ENCODE measurements at places on chromosomes 16 and 17.

DNA sequence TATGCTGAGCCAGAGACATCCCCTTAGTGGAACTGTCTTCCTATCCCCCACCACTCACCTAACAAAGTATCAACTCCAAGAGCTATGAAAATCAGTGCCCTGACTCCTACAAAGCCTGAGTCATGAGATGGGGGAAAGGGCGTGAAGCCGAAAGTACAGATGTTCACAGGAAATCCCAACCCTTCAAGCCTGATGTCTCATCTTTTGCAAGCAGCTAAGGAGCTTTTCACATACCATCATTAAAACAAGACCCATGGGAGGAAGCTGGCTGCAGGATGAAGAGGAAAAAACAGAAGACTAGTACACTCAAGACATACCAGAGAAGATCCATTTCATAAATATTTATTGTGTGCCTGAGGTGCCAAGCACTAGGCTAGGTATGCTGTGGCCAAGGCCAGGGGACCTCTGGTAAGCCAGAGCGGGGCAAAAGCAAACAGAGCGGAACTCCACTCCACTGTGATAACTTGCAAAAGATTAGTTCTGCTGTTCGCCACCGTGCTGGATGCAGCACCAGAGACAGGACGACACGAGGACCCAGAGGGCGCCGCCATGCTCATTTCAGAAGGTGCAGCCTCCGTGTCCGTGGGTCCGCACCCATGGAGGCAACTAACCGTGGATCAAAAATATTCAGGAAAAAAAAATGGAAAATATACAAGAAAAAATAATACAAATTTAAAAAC, 4.5 kb upstream of the MNT start:
- DNase-seq = no peak

DNA sequence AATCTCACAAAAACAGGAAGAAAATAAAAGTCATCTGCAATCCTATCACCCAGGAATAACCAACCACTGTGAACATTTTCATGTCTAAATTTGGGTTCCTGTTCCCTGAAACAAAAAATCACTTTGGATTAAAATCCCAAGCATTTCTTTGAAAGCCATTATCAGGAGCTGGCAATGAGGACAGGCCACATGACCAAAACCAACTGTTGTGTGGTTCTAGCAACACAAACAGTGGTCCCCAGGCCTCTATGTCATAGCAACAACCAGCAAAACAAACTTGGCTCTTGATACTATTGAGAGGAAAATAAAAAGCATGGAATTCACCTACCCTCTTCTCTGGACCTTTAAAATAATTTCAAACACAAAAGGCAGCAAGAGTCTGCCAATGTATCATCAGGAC, 252.5 kb downstream of the SLC39A11 start:
- no peak for DNase-seq

DNA sequence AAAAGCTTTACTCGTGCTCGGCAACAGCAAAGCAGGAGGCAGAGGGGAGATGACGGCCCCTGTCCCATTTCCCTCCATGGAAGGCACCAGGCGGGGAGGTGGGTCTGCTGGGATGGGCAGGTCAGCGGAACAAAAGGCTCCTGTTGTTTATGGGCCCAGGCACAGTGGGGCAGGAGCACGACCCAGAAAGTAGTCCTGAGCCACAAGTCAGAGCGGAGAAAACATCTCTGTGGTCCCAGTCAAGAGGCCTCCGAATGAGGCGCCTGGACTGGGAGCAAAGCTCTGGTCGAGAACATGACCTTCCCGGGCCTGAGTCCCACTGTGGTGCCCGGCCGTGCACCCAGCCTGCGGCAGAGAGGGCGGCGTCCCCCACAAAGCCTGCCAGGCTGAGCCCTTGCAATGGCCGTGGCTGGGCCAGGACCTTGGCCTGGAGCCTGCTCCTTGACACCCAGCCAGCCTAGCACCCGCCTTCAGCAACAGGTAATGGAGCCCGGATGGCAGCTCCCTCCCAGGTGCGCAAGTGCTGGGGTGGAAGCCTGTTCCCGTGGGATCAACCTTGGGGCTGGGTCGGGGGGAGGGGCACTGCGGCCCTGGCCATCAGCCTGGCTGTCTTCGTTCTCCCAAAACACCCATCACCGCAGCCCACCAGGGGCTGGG, 3.6 kb downstream of the RFNG start:
- DNase-seq = no peak

DNA sequence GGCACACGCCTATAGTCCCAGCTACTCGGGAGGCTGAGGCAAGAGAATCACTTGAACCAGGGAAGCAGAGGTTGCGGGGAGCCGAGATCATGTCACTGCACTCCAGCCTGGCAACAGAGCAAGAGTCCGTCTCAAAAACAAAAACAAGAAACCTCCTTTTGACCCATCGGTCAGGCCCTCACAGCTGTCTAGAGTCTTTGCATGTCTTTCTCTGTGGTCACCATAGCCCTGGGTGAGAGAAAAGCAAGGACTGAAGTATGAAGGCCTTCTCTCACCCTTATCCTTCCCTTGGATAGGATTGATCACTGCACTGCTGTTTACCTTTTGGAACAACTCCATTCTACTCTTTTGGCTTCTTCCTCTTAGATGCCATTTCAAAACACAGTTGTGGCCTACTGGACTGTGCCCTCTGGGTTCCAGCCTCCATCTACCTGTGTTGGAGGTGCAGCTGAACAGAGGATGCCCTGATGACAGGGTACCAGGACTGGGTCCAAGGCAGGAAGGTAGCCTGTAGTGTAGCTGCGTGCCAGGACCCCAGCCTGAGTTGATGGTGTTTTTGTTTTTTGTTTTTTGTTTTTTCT, 37.1 kb downstream of the LDHD start:
- DNase-seq = no peak

GRCh38 chr16:31472709-31473203, 804 bp downstream of the TGFB1I1 start:
- DNase-seq = peak; percentile 90

DNA sequence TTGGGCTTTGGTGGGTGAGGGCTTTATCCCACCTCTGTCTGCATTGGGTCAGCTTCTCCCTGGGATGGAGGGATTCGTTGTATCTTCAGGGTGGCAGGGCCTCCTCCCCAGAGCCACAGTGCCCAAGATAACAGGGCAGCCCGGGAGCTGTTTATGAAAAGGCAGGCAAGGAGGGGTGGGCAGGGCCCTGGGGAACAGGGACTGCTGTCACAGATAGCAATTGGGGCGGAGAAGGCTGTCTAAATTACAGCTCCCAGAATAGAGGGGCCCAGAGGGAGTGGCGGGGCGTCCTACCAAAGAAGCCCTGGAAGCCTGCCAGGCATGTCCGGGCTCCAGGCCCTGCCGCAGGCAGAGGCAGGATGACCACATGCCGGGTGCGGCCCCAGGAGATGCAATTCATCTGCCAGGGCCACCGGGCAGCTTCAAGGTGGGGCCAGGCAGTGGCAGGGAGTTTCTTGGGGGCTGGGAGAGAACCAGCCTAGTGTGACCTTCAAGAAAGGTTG, 18.8 kb upstream of the PHOSPHO1 start:
- no peak for DNase-seq

DNA sequence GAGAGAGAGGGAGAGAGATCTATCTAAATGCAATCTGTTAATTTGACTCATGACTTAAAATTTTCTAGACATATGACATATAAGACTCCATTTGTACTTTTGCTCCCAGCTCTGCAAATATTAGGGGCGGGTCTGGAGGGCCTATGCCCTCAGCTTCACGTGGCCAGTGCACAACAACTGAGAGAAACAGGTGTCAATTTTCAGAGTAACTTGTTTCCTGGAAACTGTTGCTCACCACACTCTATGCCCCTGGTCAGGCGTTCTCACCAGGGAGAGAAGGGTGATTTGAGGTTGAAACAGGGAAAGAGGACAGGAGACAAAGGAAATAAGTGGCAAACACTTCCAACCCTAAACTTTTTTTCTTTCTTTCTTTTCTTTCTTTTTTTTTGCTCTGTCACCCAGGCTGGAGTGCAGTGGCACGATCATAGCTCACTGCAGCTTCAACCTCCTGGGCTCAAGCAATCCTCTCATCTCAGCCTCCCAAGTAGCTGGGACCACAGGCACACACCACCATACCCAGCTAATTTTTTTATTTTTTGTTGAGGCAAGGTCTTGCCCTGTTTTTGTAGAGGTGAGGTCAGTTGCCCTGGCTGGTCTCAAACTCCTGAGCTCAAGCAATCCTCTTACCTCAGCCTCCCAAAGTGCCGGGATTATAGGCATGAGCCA, 270.0 kb downstream of the SLC39A11 start:
- no peak for DNase-seq

DNA sequence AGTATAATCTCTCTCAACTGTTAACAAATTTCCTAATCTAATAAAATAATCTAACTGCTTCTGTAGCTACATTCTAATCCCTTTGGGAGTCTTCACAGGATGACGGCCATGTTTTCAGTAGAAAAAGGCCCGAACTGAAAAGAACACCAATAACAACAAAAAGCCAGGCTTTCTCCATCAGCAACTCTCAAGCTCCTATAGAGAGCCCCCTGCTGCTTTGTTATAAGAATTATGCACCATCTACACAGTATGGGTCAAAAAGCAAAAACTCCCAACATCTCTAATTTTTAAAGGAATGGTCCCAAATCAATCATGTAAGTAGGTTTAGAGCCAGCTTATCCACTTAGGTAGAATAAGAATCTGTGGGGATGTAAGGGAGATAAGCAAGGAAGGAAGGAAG, 163.6 kb upstream of the C17orf78 start:
- no peak for DNase-seq

Data from NCI-H1930 (cell line).